ENCODE measurements at places on chromosomes 5 and 9.

DNA sequence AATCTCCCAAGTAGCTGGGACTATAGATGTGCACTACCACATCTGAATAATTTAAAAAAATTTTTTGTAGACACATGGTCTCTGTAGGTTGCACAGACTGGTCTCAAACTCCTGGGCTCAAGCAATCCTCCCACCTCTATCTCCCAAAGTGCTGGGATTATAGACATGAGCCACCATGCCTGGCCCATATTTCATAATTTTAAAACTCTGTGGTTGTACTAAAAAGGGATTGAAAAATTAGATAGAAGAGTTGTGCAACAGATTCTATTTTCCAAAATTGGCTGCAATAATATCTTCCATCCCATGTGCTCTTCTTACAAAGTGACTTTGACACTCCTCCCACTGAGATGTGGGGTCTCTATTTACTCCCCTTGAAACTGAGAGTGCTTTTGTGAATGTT lies 7.6 kb upstream of the UHRF2 start:
- no peak for DNase-seq

DNA sequence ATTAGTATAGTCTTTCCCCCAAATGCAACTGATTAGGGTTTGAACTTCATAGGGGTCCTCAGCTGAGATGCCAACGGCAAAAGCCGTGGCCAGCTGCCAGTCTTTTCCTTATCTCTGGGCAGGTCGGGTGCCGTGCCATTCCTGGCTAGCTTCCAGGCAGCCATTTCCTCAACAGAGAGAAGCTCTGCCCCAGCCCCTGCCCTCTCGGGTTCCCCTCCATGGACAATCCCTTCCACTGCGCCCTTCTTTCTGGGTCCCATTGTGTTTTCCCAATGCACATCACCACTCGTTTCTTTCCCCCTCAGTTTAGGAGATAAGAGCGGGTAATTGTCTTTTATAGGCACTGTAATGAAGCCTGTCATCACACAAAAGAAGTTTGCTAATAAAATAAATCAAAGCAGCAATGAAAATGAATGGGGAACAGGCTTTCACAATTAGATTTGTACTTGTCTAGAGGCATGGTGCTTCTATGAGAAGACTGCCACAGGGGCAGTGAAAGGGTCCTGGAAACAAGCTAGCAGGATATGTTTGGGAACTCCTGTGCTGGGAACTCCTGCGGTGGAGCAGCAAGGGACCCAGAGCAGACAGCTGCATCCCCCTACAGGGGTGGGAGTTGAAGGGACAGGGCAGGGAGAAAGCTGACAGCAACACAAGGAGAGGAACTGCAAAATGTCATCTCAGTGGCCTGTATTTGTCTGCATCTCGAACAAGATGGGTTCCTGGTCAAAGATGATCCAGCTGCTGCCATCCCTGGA lies 48.0 kb upstream of the SAP30L start:
- no peak for DNase-seq

- DNase-seq = no peak
These were observed 18.0 kb upstream of the SH3RF2 start for GRCh38 chr5:145918397-145918796.

- DNase-seq = no peak
These were observed 9.3 kb upstream of the TRIM36 start for GRCh38 chr5:115179030-115179393.

DNA sequence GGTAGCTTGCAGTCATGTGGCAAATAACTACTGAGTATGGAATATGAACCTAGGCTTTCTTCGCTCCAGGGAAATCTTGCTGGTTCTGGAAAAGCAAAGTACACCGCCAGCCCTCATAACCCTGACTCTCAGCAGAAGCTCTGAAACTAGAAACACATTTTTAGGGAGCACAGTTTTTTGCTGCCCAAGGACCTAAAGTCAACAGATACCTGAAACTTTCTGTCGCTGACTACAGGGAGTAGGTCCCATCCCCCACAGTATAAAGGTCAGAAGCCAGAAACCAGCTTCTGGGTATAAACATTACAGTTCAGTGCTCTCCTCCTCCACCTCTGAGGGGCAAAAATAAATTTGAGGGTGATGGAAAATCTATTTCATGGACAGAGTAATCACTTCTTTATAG lies 3.0 kb downstream of the ATOX1 start:
- DNase-seq = no peak

GRCh38 chr5:137095597-137095996 lies 403.5 kb downstream of the SPOCK1 start:
- DNase-seq = no peak

DNA sequence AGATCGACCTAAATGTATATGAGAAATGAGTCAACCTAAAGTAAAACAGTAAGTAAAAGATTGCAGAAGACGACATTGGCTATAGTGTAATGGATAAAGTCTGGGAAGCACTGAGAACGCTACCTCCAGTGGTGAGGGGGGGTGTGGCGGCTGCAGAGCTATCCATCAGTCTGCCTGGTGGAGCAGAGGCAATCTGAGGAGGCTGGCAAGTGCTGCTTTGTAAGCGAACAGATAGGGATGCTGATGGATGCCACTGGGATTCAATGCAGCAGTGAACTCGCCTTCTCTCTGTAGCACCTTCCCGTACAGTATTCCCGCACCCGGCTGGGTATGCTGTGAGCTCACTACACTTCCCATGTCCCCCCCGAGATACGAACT lies 261.5 kb downstream of the NSG2 start:
- DNase-seq = no peak

DNA sequence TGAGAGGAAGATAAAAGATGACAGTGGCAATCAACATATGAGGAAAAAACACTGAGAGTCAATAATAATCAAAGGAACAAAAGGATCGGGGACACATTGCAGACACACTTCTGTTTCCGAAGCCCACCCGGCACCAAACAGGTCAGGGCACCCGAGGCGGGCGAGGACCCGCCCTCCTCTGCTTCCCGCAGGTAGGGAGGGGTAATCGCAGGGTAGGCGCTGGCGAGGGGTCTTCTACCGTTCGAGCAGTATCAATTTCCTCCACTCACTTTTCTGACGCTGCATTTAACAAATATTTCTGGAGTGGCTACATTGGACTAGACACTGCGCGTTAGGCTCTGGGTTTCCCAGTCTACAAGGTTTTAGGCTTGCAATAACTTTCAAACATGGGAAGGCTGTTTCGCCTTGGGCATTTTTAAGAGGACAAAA lies 1.3 kb downstream of the TXN start:
- DNase-seq = no peak

DNA sequence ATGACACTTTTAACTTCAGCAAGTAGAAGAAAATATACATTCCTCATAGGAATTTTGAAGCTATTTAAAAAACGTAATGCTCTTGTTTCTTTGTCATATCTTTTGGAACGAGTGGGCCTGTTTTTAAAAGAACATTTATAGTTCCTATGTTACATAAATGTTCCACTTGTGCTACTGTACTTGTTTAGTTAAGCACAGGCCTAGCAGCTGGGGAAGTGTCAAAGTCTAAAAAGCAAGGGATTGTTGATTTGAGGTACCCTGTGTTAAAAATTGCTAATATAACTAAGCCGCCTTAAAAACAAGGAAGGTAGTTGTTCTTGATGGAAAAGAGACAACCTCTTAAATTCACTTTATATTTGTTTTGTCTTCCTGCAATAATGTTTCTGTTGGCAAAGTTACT lies 27.2 kb upstream of the ELL2 start:
- no peak for DNase-seq

- no peak for DNase-seq
These were observed 427 bp downstream of the RBM27 start for GRCh38 chr5:146203872-146204192.

DNA sequence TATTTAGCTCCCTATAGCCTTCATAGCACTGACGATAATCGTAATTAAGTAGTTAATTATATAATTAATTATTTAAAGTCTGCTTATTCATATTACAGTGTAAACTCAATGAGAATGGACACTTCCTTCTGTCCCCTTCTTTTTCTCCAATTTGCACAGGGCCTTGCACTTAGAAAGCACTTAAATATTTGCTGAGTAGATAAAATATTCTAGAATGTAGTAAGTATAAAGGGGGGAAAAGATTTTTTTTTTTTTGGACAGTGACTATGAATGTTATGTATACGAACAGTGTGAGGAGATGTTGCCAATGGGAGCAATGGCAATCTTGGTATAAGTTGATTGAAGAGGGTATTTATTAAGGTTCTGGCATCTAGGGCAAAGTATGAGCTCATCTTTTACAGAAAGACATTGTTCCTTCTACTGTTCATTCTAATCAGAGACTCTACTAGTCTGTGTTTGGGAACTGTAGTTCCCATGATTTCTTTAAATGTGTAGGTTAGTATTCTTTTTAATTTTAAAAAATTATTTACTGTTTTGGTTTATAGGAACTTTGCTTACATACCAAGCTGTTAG lies 49.4 kb downstream of the YTHDC2 start:
- DNase-seq = no peak

GRCh38 chr5:59562756-59563389 lies 330.7 kb downstream of the PDE4D start:
- DNase-seq = peak; percentile 11

DNA sequence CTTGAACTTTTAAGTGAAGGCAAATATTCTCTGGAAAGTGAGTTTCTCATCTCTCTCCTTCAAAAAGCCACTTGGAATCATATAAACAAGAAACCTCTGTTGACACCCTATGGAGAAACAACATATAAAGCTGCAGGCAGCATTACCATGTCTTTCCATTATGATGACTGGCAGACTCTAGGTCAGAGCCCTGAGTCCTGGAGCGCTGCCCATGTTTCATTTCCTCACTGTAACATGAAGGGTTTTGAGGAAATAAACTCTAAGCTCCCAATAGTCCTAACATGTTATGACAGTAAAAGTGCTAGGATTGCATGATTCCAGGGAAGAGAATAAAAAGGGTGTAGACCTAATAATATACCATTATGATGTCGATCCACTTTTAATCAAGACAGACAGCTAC lies 220.6 kb downstream of the CTNND2 start:
- no peak for DNase-seq

DNA sequence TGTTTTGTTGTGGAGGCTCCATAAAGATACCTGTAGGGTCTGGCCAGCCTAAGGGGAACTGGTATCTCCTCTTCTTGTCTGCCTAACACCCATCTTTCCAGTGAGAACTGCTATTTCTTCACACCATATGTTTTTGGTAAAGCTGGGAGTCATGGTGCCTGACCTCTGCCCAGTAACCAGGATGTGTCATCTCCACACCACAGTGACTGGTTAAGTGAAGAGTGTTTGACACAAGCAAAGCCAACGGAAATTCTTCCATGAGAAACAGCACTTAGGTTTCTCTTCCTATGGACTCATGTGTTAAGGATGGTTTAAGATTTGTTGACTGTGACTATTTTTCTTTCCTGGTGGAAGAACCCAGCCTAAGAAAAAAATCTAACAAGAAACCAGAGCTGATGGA lies 111.5 kb downstream of the HTR4 start:
- no peak for DNase-seq

DNA sequence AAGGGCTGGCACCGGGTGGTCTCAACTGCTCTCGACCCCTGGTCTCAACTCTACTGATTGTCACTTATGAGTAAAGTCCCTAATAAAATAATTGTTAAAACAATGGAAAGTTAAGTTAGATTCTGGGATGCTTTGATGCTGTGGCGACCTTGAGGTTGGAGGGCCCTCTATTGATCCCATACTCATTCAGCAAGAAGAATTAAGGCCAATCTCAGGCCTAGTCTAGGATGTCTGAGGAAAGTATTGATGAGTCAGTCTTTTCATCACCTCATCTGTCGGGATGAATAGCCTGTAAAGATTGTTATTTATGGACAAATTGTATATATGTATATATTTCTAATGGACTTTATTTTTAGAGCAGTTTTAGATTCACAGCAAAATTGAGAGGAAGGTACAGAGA lies 50.8 kb downstream of the WDR36 start:
- no peak for DNase-seq

GRCh38 chr5:177437623-177438022 lies 9.0 kb upstream of the PRR7 start:
- no peak for DNase-seq

DNA sequence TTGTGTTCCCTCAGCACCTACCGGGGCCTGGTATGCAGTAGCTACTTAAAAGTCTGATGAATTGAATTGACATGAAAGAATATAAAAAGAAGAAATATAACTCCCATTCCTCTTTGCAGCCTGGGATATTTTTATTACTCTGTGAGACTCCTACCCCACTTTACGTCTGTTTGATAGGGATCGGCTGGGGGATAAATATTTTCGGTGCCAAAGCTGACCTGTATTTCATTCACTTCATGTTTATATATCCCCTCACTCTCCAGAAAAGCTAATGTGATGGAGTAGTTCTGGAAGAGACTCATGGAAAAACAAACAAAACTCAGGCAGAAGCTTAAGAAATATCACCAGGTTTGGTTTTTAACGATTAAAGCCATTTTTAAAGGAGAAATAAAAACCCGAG lies 108.2 kb upstream of the TBC1D2 start:
- no peak for DNase-seq

DNA sequence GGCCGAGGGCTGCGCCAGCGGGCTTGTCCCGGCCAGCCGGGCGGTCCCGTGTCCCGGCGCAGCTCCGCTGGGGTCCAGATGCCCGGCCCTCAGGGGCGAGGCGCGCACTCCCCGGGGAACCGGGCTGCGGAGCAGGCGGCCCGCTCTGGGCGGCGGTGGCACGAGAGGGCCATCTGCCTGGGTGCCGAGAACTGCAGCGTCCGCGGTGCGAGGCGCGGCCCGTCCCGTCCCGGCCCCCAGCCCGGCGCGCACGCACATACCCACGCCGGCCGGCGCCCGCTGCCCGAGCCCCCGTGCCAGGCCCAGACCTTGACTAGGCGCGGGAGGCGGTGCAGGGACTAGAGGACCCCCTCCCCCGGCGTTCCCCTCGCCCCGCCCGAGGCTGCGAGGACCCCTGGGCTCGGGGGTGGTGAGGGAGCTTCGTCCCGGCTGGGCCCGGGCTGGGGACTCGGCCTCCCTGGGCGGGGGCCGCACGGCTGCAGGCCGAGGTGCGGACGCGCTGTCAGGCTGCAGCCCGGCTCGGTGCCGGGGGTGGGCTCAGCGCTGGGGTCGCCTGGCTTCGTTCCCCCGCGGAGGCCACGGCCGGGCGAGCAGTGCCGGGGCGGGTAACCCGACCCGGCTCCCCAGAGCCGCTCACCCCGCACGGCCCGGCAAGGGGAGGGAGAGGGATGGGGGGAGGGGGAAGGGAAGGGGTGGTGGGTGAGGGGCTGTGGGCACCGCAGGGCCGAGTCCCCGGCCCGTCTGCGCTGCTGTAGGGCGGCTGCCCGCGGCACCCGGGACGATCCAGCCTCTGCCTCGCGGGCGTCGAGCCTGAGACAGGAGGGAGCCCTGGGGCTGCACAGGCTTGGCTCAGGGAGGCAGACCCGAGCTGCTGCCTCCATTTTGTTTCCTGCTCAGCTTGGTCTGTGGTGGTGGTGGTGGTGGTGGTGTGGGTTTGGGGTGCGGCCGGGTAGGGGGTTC lies 1.2 kb upstream of the NSD1 start:
- no peak for DNase-seq

GRCh38 chr5:5756762-5757161 lies 334.3 kb downstream of the ICE1 start:
- DNase-seq = no peak

DNA sequence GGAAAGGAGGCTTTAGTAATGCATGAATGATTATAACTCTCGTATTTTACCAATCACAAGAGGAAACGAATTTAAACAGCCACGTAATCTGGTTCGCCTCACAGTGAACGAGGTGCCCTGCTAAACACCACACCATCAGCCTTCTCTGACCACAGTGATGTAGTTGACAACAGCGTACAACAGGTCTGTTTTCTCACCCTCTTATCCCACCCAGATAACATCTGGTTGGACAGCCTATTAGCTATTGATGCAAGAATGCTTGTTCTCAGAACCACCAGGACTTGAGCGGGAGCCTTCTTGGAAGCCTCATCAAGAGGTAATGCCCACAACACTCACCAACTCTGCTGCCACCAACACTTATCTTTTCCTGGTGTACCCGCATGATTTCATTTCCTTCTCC lies 23.3 kb downstream of the SLC1A3 start:
- DNase-seq = no peak

- no peak for DNase-seq
These were observed 742.8 kb downstream of the NR2F1-AS1 start for GRCh38 chr5:92838253-92838652.
